Activated naive CD4-positive, alpha-beta T cell treated with anti-CD3 and anti-CD28 coated beads, Interleukin-2, amount 50 U/mL, for 16 hours (primary cell): ENCODE measurements at places on chromosomes 2 and 18.

DNA sequence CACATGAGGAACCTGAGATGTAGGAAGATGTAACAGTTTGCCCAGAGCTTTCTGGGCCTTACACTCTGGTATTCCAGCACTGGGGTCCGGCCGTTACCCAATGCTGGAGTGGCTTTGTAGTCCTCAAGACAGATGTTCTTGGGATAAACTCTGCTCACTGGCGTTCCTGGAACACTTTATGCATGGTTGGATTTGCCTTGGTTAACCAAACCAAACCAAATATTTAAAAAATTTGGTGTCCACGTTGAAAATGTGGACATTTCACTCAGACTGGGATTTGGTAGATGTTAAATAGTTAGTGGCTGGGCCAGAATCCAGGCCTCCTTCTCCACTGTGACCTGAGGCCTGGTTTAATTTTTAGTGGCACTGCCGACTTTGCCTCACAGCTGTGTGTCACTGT lies 81.5 kb downstream of the ACOXL start:
- no peak for DNase-seq

- no peak for DNase-seq
Measured at GRCh38 chr2:128685841-128686496, 367.3 kb upstream of the HS6ST1 start.

DNA sequence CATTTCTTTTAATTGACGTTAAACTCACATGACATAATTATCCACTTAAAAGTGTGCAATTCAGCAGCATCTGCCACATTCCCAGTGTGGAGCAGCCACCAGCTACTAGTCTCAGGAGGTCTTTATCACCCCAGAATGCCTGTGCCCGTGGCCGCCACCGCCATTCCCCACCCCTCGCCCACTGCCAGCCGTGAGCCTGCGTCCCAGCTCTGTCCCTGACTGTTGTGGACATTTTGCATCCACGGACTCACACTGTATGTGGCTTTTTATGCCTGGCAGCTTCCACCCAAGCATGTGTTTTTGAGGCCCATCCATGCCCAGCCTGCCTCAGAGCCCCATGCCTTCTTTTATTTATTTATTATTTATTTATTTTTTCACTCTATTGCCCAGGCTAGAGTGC lies 9.2 kb downstream of the BOK start:
- DNase-seq = no peak

DNA sequence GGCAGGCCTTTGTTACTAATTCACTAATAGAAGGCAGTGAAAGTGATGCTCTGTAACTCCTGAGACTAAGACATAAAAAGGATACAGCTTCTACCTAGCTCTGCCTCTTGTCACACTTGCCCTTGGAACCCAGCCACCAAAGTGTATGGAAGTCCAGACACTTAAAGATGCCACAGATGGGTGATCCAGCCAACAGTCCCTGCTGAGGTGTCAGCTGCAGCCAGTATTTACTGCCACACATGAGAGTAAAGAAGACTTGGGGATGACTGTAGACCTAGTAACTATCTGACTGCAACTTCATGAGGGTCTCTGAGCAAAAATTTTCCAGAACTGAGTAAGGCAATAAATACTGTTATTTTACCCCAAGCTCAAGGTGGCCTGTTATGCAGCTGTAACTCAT lies 8.8 kb downstream of the IMMT start:
- no peak for DNase-seq

DNA sequence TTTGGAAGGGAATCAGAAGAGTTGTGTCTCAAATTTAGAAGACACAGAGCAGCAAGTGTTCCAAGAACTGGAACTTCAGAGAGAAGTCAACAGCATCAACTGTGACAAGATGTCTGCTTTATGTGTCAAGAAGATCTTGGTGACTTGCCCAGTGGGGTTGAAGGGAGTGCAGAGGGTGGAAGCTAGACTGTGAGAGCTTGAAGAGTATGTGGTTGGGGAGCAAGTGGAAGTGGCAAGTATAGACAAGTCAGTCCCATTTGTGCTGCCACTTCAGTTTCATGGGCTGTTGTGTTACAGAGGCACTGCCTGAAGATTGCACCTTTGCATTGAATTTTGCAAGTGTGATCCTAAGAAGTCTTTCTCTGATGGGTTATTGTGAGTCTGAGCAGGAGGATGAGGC lies 68.7 kb upstream of the MC2R start:
- DNase-seq = no peak

DNA sequence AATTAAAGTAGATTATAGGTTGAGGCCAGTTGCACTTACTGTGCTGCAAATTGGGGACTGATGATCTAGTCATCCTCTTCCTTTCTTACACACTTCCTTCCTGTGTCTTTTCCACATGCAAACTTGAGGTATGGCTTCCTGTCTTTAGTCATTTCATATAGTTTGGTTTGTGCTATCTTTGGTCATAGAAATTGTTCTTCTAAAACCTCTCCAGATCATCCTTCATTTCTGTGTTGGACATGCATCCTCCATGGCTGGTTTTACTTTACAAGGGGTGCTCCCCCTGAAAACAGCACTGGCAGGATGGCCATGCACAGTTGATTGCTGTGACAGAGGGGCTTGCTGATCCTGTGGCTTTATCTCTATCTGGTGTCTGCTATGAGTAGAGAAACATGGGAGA lies 36.5 kb downstream of the MGAT5 start:
- DNase-seq = no peak

DNA sequence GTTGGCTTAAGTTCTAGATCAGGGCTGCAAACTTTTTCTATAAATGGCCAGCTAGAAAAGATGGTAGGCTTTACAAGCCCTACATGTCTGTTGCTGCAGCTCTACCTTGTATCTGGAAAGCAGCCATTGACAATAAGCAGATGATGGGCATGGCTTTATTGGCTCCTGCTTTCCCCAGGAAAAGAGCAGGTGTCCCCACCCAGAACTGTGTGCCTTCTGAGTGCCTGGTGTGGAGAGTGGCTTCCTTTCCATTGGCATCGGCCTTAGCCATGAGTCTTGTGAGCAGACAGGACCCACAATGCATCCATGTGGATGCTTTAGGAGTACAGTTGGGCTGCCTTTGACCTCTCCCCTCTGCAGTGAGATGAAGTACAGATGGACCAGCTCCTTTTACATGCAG lies 120.2 kb downstream of the CD8B2 start:
- no peak for DNase-seq

DNA sequence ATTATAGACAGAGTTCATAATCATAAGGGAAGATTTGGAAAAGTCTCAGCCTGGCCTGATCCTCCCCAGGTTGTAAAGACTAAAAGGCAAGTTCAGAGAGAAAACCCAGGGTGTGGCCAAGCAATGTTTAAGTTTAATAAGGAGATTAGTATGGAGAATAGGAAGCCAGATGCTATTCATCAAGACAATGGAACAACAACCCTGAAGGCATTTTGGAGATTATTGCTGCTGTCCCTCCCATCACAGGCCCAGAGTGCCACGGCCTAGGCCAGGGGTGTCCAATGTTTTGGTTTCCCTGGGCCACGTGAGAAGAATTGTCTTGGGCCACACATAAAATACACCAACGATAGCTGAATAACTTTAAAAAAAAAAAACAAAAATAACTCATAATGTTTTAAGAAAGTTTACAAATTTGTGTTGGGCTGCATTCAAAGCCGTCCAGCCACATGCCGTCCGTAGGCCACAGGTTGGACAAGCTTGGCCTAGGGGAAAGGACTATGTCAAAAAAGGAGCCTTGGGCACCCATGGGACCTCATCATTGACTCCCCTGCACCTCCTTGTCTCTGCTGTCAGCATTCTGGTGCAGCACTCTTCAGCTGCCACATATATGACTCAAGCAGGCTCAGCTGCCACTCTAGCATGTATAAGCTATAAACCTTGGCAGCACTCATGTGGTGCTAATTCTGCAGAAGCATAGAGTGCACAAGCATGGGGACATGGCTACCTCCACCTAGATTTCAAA lies 20.8 kb downstream of the DPP4 start:
- DNase-seq = no peak

DNA sequence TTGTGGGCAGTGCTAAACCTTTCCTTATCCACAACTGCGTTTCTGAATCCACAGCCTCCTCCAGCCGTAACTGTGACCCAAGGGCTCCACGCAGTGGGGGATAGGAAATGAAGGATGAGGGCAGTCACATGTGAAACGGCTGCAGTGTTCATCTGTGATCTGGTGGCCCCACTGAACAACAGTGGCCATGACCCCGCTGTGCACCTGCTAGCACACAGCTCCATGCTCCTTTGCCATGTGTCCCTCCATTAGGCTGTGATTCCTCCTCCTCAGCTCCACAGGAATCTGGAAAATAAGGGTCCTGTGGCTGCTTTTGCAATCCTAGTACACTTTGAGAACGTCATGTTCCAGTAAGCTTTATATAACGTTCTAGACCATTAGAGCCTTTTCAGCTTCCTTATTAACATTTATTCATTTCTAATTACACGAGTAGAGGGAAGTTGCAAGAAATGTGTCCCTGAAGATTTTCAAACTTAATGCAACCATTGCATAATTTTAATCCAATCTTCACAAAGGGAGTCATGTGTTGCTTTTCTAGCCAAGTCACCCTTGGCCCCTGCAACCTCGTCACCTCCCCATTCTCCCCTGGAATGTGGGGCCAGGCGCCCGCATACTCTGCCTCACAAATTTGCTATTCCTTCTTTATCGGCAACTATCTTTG lies 7.1 kb upstream of the NAPG start:
- no peak for DNase-seq

GRCh38 chr18:48324651-48325050 lies 84.5 kb downstream of the ZBTB7C start:
- DNase-seq = no peak

GRCh38 chr2:31197166-31197565 lies 20.1 kb downstream of the CAPN14 start:
- DNase-seq = no peak

DNA sequence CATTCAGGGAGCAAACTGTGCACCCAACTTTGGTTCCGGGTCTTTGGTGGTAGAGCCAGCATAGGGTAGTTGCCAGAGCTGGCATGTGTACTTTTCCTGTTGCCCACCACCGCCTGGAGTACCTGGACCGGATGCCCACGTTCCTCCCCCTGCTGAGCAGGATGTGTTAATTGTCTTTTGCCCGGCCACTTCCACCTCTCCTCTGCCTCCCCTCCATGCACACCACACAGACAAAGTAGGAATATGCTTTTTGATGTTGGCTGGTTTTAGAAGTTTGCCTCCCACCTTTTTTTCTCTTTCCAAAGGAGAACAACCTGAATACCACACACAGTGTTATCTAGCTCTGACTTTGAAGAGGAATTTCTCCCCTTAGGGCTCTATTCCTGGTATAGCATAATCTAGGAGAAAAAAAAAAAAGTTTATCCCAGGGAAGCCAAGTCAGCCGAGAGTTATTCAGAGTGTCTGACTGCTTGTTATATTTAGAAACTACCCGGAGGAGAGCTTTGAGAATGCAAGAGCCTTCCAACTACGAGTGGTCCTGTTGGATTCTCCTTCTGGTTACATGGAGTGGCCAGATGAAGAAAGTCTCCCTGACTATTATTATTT lies 111.9 kb downstream of the SETBP1 start:
- no peak for DNase-seq

- no peak for DNase-seq
Measured at GRCh38 chr2:85131116-85131515, 2.1 kb upstream of the TCF7L1 start.

DNA sequence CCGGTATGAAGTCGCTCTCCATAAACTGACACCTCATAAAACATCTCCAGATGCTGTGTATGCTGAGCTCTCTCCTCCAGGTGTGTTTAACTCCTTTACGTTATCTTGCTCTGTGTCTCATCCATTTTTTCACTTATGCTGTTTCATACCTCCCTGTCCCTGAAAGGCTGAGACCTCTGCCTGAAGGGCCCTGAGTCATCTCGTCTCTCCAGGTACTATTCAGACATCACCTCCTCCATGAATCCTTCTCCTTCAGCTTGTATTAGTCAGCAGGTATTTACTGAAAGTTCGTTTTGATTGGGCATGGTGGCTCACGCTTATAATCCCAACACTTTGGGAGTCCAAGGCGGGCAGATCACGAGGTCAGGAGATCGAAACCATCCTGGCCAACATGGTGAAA lies 244.5 kb upstream of the EPHA4 start:
- DNase-seq = no peak

GRCh38 chr2:235968155-235968554 lies 200.0 kb downstream of the GBX2 start:
- no peak for DNase-seq

DNA sequence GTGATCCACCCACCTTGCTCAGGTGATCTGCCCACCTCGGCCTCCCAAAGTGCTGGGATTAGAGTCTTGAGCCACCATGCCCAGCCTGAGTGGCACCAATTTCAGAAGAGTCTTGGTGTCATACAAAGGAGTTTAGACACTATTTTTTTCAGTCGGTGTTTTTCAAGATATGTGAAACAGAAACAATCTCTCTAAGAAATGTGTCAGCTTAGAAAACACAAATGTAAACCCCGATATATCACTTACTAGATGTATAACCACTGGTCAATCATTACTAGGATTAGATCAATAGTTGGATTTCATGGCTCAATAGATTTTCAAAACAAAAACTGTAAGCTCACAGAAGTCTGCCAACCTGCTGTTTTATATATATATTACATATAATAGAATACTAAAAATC lies 67.2 kb upstream of the FRZB start:
- DNase-seq = no peak

DNA sequence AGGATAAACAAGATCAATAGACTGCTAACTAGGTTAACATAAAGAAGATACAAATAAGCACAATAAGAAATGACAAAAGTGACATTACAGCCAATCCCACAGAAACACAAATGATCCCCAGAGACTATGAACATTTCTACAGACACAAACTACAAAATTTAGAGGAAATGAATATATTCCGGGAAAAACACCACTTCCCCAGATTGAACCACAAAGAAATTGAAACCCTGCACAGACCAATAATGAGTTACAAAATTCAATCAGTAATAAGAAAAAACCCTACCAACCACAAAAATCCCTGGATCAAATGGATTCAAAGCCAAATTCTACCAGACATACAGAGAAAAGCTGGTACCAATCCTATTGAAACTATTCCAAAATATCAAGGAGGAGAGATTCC lies 232.4 kb upstream of the RBMS1 start:
- no peak for DNase-seq

DNA sequence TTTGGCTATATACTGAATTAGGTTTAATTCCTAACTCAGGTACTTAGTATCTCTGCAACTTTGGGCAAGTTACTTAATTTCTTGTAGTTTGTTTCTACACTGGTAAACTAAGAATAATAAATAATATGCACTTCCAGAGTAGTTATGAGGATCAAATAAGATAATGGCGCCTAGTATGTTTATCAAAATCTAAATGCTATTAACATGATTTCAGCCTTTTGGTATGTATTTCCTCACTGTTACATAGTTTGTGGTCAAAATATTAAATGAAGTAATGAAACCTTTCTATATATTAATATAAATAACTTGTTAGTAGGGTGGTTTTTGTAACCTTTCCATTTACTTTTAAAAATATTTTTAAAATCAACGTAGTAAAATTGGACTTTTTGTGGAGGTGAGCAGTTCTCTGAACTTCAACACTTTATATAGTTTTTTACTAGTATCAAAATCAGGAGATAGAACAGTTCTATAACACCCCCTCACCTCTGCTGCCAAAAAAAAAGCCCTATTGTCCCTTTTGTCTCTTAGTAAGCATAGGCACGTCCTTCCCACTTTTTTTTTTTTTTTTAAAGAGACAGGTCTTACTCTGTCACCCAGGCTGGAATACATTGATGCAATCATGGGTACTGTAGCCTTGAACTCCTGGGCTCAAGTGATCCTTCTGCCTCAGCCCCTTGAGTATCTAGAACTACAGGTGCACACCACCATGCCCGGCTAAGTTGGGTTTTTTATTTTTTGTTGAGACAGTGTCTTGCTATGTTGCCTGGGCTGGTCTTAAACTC lies 44.8 kb downstream of the RAB3GAP1 start:
- DNase-seq = no peak
